ENCODE measurements at places on chromosomes 5 and 9. TPM values are rescaled to one million over a fixed set of nuclear protein-coding genes. Genes with fewer than 3 reads are reported as not detected.

- no peak for DNase-seq
Measured at GRCh38 chr5:157799578-157799977, 56.1 kb downstream of the LSM11 start.

GRCh38 chr9:131835151-131835910 is 95.5 kb upstream of the RAPGEF1 start:
- DNase-seq, result peak; percentile 60

- no peak for DNase-seq
Measured at GRCh38 chr9:116499986-116500871, 186.9 kb upstream of the TRIM32 start.

DNA sequence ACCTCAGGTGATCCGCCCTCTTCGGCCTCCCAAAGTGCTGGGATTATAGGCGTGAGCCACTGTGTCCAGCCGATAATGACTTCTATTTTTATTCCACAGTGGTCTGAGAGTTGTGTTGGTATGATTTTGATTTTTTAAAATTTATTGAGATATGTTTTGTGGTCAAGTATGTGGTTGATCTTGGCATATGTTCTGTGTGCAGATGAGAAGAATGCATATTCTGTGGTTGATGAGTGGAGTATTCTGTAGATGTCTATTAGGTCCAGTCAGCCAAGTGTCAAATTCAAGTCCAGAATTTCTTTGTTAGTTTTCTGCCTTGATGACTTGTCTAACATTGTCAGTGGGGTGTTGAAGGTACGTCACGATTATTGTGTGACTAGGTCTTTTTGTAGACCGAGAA is 338.2 kb upstream of the TARS1 start:
- no peak for DNase-seq

GRCh38 chr9:125844611-125845010 is 97.4 kb downstream of the PBX3 start:
- DNase-seq, result no peak

- peak; percentile 39 for DNase-seq
Measured at GRCh38 chr5:89229331-89230070, 346.5 kb upstream of the MEF2C start.

DNA sequence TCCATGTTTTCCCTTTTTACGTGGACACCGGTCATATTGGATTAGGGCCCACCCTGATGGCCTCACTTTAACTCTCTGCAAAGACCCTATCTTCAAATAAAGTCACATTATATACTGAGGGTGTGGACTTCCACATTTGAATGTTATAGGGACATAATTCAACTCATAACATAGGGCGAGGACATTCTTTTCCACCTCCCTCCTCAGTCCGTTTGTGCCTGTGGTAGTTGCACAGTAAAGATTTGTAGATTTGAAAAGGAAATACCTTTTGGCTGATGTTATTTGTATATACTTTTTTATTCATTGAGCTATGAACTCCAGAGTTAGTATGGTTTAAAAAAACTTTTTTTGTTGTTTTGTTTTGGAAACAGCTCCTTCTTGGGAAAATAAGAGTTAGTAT is 51.0 kb upstream of the DHFR start:
- no peak for DNase-seq

- DNase-seq, result no peak
Measured at GRCh38 chr5:106966686-106967315, 703.9 kb downstream of the EFNA5 start.

DNA sequence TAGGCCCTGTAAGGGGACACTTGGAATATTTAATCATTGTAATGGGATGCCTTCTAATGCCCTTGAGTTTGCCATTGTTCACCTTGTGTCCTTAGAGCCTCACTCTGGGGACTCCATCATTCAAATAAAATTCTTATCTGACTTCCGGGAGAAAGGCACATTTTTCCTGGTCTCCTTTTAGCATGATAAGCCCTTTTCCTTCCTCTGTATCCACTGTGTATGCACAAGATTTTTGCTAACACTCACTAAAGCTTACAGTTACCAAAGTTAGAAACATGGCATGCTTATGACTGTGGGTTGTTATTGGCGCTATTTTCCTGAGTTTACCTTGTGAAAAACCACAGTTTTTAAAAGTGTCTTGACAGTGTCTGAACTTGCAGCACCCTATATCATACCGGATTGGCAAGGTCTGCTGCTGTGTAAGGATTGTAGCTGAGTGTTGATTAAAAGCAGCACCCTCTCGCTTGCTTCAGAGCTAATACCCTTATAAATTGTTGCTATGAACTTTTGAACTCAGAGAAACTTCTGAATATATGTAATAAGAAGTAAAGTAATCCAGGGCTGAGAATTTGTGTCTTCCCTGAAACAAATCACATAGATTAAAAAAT is 46.4 kb downstream of the SNCAIP start:
- DNase-seq, result no peak

DNA sequence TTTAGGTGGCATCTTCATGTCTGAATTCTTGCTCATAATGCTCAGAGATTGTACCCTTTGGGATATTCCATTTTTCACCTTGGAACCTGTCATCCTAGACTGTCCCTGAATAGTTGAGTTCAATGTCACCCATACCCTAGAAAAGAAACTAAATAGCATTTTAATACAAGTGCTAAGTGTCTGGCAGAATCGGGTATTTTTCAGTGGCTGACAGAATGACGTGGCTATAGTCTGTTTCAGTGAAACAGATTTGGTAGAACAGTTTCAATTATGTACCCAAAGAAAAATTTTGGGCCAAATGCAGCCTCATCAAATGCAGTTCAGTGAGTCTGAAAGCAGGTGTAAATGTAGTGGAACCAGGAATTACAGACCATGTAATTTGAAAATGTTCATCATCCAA is 1041.2 kb downstream of the DTWD2 start:
- DNase-seq, result no peak

GRCh38 chr5:68406767-68407241 is 191.2 kb downstream of the PIK3R1 start:
- no peak for DNase-seq

GRCh38 chr5:170640731-170641588 is 137.1 kb downstream of the KCNIP1 start:
- no peak for DNase-seq

DNA sequence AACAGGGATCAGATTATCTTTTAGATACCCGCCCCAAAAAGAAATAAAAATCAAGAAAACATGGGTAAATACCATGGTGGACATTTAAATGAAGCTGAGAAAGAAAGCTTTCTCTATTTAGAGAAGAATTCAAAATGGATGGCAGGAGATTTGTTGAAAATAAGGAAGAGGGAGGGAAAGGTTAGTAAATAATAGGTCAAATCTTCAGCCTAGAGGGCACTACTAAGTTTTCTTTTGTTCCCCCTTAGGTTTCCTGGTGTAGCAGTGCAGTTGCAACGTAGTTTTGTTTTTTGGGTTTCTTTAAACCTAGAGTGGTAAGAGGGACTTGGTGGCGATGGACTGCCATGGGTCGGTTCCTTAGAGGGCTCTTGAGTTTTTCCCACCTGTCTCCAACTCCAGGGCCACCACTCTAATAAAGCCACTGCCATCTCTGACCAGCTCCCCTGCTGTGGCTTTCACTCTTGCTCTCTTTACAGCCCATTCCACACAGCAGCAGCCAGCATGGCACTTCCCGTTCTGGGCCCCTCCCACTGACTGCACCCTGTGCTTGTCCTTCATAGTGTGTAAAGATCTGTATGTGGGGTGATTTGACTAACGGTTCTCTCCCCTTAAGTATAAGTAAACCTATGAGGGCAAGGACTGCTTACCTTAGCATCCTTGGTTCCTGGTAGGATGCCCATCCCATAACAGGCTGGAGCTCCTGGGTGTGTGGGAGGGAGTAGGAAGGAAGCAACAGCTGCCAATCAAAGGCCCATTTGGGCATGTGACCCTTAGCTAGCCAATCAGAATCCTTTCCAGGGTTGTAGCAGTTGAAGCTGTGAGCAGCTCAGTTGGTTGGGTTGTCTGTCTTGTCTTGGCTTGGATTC is 118.3 kb downstream of the SLC1A3 start:
- DNase-seq, result no peak

GRCh38 chr5:174675916-174676315 is 48.5 kb upstream of the MSX2 start:
- DNase-seq, result no peak

Gene GZMA
- not detected for total RNA-seq

Gene RASA1
- 41.5 TPM for total RNA-seq
